ENCODE measurements at places on chromosomes 12 and 14. TPM values are rescaled to one million over a fixed set of nuclear protein-coding genes. Genes with fewer than 3 reads are reported as not detected.

DNA sequence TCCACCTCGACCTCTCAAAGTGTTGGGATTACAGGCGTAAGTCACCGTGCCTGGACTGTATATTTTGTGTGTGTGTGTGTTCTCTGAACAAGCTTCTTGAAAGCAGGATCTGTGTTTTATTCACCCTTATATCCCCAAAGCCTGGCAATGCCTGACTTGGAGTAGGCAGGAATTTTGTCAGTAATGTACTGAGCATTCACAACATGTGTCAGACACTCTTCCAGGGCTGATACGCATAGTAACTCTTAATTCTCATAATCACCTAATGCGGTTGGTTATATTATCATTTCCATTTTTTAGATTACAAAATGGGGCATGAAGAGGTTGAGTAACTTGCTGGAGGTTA, 50.4 kb upstream of the PLEKHG3 start:
- no peaks in the 10 kb centered on the region for H3K36me3 ChIP-seq
- no peaks in the 10 kb centered on the region for H3K27me3 ChIP-seq
- DNase-seq, result no peak
- H3K4me3 ChIP-seq, result no peak overlapping the region
- no peak overlapping the region for H3K27ac ChIP-seq
- no peaks in the 10 kb centered on the region for H3K4me1 ChIP-seq

GRCh38 chr12:108483213-108484059, 31.6 kb upstream of the FICD start:
- H3K36me3 ChIP-seq, result no peaks in the 10 kb centered on the region
- H3K4me1 ChIP-seq, result no peaks in the 10 kb centered on the region
- no peak overlapping the region for H3K27ac ChIP-seq
- no peak for DNase-seq

DNA sequence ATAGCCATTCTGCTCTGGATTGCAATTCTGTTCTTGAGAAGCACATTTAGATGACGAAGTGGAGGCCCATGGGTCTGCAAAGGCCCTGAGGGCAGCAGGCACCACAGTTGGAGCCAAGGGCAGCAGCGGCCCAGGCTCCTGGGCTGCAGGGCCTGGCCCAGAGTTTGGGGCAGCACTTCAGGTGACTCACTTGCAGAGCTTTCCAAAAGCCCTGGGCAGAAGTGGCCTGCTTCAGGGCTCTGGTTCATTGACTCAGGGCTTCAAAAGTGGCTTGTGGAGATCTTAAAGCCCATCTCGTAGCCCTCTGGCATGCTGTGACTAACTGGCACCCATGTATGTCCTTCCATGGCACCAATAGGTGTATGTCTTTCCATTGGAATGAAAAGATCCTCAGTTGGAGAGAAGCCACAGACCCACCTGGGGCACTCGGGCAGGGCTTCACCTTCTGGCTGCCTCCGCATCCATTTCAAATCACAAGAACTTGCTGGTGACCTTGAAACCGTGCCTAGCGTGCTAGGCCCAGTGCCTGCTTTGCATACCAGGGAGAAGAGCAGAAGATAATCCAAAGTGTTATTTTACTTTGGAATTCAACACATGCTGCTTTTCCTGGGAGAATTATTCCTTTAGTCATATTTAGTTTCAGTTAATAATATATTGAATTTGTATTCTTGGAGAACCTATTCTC, 106.7 kb downstream of the PRMT8 start:
- no peak overlapping the region for H3K4me3 ChIP-seq
- no peak overlapping the region for H3K27ac ChIP-seq
- no peaks in the 10 kb centered on the region for H3K36me3 ChIP-seq

GRCh38 chr12:30010071-30011052, 226.6 kb upstream of the TMTC1 start:
- H3K4me3 ChIP-seq, result no peak overlapping the region
- H3K27me3 ChIP-seq, result no peaks in the 10 kb centered on the region
- H3K36me3 ChIP-seq, result no peaks in the 10 kb centered on the region
- H3K4me1 ChIP-seq, result no peaks in the 10 kb centered on the region
- no peak for DNase-seq
- H3K27ac ChIP-seq, result no peak overlapping the region

GRCh38 chr12:57693317-57693658, 644 bp upstream of the OS9 start:
- H3K27ac ChIP-seq, result no peak overlapping the region
- H3K4me3 ChIP-seq, result no peak overlapping the region
- peaks cover 6% of the 10 kb centered on the region for H3K27me3 ChIP-seq
- peaks cover 8% of the 10 kb centered on the region for H3K4me1 ChIP-seq

GRCh38 chr12:93572712-93573551, 457 bp downstream of the SOCS2 start:
- H3K27me3 ChIP-seq, result no peaks in the 10 kb centered on the region
- H3K4me1 ChIP-seq, result no peaks in the 10 kb centered on the region
- peak; percentile 39 for DNase-seq
- H3K36me3 ChIP-seq, result no peaks in the 10 kb centered on the region
- H3K4me3 ChIP-seq, result peak overlapping the region; percentile 87

- no peaks in the 10 kb centered on the region for H3K36me3 ChIP-seq
- H3K27me3 ChIP-seq, result no peaks in the 10 kb centered on the region
- no peaks in the 10 kb centered on the region for H3K4me1 ChIP-seq
- H3K27ac ChIP-seq, result no peak overlapping the region
- H3K4me3 ChIP-seq, result no peak overlapping the region
- DNase-seq, result no peak
Measured at GRCh38 chr12:20800160-20800559, 10.3 kb upstream of the SLCO1B3 start.

GRCh38 chr12:90951432-90952105, 3.4 kb downstream of the CCER1 start:
- H3K27ac ChIP-seq, result no peak overlapping the region
- no peaks in the 10 kb centered on the region for H3K4me1 ChIP-seq
- no peak overlapping the region for H3K4me3 ChIP-seq
- no peaks in the 10 kb centered on the region for H3K36me3 ChIP-seq
- no peak for DNase-seq
- no peaks in the 10 kb centered on the region for H3K27me3 ChIP-seq

The NR4A1 gene
- 91.4 TPM for total RNA-seq

The FOXN4 gene
- not detected for total RNA-seq

All from adrenal gland (tissue), 19 donors.